ENCODE measurements at places on chromosomes 3 and 15.

GRCh38 chr3:192365571-192365970 is 361.8 kb downstream of the FGF12 start:
- DNase-seq = no peak

DNA sequence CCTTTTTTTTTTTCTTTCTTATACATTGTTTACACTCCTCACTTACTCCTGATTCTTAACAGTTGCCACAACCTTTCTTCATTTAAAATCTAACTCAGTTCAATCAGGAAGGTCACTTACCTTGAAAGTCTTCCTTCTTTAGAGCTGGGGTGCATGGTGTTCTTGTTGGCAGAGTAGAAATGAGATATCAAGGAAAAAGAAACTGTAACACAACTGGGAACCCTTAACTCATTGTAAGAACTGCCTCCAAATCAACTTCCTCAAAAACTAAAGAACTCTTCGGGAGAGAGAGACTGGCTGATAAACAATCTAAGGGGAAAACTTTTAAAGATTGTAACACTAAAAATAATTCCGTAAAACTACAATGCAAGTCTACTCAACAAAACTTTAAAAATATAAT is 1.4 kb upstream of the APPL1 start:
- no peak for DNase-seq

DNA sequence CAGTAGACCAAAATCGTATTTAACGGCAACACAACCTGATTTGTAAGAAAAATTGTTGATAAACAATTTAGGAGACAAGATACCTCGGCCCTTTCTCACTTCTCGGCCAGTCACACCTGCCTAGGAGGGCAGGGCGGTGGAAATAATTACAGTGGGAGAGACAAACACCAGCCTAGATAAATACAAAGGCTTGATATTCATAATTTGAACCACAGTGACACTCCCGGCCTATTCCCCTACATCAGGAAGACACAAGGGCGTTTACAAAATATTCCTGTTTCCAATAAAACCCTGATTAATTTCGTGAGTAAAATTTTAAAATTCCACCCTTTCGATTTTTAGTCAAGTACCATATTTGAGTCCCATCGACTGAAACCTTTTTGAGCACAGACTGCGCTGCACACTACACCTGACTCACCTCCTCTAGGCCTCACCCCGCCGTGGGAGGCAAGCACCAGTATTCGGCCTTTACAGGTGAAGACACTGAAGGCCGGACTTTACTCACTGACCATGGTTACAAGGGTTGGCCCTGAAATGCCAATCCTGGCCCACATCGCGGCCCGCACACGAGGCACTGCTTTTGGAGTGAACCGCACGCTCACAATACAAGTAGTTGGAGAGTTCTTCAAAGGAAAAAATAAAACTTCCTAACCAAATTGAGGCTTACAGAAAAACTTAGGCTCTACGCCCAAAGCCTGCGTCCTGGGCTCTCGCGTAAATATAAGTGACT is 794 bp downstream of the ARPP19 start:
- no peak for DNase-seq

GRCh38 chr3:158384019-158384418 is 187.0 kb upstream of the MLF1 start:
- DNase-seq = no peak

- no peak for DNase-seq
These were observed 16.1 kb downstream of the PAQR9 start for GRCh38 chr3:142947352-142947751.

DNA sequence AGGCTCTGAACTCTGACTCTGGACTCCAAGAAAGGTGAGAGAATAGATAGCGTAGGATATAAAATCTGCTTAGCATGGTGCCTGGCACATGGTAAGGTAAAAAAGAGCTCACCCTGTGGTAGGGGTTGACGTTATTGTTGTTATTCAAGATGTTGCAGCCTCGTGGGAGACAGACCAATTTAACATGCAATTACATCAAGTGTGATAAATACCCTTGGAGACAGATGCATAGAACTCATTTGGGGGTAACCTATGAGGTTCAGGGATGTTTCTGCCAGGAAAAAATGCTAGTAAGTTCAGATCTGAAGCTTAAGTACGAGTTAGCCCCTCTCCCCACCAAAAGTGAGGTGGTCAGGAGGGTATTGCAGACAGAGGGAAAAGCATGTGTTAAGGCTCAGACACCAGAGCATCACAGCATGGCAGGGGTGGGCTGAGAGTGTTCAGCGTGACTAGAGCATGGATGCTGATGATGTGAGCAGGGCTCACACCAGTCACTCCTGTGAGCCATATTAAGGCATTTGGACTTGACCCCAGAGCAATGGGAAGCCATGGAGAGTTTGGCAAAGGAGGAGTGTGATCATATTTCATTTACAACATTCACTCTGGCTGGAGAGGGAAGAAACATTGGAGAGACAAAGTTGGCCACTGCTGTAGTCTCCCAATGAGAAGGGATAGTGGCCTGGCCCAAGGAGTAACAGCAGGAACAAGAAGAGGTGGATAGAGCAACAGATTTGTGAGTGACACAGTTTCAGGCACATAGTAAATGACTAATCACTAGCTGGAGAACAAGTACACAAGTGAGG is 181.0 kb downstream of the UACA start:
- DNase-seq = no peak

DNA sequence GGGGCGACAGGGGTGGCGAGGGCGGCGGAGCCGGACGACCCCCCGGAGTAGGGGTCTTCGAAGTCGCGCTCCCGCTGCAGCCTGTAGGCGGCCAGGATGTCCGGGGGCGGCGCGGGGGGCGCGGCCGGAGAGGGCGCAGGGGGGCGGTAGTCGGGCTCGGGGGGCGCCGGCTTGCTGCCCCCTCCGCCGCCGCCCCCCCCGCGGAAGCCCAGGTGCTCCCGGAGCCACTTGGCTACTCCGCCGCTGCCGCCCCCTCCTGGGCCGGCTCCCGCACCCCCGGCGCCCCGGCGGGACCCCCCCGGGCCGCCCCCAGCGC is 230 bp downstream of the SHF start:
- DNase-seq = no peak

DNA sequence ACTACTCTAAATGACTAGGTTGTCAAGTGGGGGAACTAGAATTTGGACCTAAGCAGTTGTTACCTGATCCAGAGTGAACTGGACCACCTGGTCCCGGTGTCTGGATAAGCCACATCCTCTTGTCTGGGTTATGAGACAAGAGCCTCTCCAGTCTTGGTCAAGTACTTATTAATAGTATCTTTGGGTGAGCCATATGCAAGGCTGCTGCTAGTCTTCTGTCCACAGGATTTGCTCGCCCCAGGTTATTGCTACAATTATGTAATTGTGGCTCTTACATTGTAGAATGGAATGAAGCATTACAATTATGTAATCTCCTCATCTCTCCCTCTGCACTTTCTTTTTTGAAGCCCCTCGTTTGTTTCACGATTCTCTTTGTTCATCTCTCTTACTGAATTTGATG is 24.0 kb upstream of the AGBL1 start:
- DNase-seq = no peak

DNA sequence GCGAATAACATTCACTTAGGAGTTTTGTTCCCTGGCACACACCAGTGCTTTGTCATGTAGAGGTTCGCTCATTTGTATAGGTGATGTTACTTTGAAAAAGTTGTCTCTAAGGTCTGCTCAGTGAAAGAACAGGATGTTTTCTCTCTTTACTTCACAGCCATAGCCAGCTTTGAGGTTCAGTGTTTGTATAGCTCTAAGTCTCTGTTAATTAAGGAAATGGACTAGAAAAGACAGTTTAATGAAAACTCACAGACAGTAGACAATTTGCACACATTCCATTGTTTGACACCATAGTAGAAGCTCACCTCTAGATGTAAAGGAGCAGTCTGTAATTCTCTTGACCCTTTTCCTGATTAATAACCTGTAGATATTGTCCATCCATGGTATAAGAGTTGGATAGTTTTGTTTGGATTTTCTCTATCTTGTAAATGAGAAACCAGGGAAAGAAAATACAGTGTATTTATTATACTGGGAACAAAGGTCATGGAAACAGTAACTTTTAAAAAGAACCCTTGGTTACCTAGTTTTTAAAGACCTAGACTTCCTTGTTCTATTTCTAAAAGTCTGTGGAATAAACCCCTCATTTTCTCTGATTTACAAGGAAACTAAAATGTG is 50.4 kb downstream of the PDE8A start:
- no peak for DNase-seq

- DNase-seq = no peak
These were observed 28.8 kb downstream of the CYP8B1 start for GRCh38 chr3:42846685-42847522.
